ENCODE measurements at places on chromosomes 5 and 9.
A peak's percentile ranks its signal among the peaks of the same experiment; 100 is the strongest.

GRCh38 chr9:124222918-124223720 is 34.6 kb upstream of the NEK6 start:
- DNase-seq: peak; percentile 73

GRCh38 chr9:68522131-68522530 is 18.6 kb downstream of the TMEM252 start:
- DNase-seq: no peak

DNA sequence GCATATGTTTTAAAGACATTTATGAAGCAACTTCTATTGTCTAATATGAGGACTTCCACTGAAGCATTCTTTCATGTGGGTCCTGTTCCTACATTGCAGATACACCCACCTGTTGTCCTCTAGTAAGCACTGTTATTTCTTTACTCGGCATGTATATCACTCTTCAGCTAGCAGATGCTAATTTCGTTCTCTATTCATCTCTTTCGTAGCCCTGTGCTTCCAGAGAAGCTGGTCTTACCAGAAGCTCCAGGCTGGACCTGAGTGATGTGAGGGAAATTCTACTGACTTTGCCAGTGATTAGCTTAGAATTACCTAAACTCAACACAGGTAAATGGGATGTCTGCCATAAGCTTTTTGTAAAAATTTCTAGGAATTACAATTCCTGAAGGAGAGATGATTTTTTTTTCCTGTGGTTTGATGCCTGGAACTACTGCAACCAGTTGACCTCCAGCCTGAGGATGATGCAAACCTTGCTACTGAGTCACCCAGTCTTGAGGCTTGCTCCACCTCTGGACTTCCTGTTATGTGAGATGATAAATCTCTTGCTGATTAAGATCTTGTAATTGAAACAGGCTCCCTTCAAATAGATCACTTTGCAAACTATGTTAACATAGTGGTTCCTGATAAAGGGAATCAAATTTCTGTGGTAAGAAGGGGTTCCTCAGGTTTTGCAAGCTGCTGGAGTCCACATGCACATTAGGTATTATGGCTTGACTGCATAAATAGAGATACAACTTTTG is 52.2 kb upstream of the SPINK5 start:
- no peak for DNase-seq

DNA sequence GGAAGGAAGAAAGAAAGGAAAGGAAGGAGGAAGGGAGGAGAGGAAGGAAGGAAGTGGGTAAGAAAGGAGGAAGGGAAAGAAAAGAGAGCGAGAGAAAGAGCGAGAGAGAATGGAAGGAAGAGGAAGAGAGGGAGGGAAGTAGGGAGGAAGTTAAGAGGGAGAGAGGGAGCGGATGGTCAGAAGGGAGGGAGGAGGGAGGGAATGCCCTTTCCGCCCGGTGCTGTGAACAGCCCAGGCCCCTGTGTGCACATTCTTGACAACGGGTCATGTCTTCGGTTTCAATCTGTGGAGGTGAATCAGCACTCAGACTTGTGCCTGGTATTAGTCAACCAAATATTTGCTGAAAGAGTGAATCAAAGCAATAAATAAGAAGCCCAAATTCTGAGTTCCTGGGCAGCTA is 39.2 kb downstream of the PRUNE2 start:
- DNase-seq: no peak

DNA sequence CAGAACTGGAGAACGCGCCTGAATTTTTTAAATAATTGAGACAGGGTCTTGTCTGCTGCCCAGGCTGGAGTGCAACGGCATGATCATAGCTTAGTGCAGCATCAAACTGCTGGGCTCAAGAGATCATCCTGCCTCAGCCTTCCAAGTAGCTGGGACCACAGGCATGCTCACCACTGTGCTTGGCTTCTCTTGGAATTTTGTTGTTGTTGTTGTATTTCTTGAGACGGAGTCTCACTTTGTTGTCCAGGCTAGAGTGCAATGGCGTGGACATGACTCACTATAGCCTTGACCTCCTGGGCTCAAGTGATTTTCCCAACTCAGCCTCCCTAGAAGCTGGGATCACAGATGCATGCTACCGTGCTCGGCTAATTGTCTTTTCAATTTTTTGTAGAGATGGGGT is 58.4 kb upstream of the DAB2IP start:
- DNase-seq: no peak

DNA sequence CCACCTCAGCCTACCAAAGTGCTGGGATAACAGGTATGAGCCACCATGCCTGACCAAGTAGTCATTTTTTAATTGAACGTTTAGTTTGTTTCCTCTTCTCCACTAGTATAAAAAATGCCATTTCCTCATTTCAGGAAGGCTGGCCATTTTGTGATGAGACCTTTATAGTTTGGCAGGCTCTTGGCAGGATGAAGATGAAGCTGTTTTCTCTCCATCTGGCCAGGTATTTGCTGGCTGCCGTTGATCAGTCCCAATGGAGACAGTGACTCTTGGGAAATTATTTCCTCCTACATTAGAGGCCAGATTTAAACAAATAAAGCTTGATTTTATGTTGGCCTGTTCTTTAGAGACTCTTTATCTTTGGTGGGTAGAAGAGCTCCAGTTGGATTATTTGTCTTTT is 199.0 kb downstream of the ARHGAP26 start:
- no peak for DNase-seq

DNA sequence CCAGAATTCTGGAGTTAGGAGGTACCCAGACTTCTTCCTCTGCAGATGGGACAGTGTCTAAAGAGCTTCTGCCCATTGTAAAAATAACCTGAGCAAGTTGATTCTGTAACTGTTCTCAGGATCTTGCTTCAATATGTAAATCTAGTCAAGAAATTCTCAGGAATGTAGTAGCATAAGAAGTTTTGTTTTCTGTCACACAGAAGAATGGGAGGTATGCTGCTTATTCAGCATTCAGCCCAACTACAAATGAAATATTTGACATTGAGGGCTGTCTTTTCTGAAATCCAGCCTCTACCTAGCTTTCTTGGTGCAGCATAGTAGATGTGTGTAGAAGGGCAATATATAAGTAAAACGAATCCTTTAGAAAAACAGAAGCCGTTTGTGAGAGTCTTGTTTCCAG is 13.8 kb downstream of the MACIR start:
- DNase-seq: no peak

DNA sequence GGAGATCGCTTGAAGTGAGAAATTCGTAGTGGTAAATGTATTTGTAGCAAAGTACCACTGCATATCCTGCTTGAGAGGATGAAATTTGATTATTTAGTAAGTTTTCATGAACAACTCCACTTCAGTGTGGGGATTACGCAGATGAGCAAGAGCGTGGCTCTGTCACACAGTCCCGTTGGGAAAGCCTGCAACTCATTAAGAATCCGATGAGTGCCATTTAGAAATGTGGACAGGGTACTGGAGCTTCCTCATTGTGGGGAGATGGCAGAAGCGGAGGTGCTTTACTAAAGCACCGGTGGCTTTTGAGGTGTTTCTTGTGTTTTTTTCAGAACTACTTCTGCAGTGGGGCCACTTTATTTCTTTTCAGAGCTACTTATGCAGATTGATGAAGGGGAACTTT is 1.4 kb downstream of the TJP2 start:
- DNase-seq: no peak

DNA sequence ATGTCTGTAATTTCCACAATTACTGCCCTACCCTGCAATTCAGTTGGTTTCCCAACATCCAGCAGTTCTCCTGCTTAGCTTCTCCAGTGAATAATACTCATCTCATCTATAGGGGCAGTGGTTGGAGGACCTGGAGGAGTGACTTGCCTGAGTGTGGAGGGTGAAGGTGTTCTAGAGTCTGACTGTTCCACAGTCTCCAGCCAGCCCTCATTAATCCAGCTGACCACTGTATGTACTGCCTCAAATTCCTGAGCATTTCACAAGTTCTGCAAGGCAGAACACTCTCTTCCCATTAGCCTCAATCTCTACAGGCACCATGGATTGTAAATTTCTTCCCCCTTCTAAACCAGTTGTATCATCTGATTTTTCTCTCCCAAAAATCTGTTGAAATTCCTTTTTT is 147.4 kb upstream of the NFIL3 start:
- DNase-seq: no peak

- no peak for DNase-seq
Measured at GRCh38 chr9:14479163-14479560, 165.2 kb upstream of the NFIB start.

- no peak for DNase-seq
Measured at GRCh38 chr5:149039506-149039905, 23.4 kb downstream of the SH3TC2 start.

- DNase-seq: no peak
Measured at GRCh38 chr5:137158691-137159090, 340.4 kb downstream of the SPOCK1 start.

DNA sequence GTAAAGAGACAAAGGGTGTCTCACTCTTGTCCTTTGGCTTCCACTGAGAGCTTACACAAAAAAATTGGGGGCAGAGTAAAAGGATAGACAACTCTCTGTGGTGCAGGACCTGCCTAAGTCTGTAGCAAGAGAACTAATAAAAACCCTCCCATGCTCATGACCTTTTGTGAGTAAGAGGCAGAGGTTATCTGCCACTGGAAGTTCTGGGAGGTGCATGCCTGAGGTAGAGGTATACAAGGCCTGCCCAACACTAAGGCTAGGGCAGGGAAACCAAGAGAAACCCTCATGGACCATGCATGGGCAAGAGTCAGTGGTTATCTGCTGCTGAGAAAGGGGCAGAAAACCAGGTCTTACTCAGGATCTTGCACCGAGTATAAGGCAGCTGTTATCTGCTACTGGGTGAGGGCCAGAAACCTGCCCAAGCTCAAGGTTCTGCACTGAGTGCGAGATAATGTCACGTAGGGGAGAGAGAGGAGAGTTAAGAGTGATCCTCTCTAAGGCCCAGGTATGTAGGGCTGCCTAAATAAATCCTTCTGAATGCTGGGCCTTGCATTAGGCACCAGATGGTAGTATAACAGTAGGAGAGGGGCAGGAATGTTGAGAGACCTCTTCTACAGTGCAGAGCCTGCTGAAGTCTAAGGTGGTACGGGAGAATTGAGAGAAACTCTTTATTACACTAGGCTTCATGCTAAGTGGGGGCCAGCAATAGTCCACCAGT is 143.4 kb downstream of the MACROH2A1 start:
- no peak for DNase-seq

DNA sequence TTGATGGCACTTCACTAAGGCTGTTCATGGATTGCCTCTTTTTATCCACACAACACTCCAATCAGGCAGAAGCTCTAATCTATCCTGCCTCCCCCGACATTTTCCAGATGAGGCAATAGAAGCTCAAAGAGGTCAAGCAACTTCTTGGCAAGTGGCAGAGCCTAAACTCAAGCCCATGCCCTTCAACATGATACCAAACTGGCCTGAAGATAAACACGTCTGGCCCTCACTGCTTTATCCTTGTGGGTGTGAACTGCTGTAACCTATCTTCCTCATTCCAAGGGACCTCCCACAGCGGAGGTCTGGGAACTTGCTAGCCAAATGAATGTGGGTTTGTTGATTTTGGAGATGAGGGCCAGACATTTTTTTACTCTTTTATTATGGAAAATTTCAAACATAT is 9.5 kb downstream of the SLC35A4 start:
- DNase-seq: no peak

- no peak for DNase-seq
Measured at GRCh38 chr9:99516657-99517049, 294.6 kb downstream of the SEC61B start.

DNA sequence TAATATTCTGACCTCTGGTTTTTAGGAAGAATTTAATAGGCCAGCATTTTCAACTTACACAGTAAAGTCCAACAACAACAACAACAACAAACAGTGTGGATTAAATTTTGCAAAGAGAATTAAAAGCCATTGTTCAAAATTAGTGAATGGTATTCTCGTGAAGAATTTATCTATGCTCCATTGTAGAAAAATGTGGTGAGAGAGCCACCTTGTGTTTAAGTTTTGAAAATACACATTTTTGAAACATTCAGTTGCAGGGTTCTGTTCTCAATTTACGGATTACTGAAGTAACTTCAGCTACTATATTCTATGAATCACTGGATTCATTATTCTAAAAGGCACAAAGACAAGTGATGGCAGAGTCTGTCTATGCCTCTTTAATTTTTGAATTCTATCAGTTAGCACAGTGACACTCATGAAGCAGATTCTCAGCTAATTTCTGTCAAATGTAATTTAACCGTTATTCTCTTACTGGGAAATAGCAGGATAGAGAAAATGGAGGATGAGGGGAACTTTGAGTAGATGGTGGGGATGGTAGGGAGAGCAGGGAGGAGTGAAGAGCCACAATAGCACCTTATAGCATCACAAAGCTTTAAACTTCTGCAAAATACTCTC is 11.0 kb downstream of the CCDC152 start:
- DNase-seq: peak; percentile 22

DNA sequence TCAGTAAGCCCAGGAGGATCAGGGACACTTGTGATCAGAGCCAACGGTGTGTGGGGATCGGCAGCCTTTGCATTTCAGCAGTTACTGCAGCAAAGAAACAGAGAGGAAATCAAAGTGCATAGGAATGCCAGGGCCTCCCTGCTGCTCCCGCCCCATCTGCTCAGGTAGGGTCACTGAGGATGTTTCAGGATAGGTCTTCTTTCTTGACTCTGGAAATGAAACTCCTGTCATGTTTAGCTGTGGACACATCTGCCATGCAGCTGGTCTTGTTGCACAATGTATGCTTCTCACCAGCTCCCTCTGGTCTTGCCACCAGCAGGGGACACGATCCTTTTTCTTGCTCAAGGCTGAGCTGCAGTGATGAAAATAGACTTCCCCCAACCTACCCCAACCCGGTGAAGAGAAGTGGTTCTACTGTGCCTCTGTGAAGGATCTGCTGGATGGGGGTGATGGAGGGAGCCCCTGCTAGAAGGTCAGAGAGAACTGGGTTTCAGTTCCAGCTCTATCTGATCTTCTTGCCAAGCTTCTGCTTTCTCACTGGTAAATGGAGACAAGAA is 185.2 kb upstream of the KLF4 start:
- no peak for DNase-seq

DNA sequence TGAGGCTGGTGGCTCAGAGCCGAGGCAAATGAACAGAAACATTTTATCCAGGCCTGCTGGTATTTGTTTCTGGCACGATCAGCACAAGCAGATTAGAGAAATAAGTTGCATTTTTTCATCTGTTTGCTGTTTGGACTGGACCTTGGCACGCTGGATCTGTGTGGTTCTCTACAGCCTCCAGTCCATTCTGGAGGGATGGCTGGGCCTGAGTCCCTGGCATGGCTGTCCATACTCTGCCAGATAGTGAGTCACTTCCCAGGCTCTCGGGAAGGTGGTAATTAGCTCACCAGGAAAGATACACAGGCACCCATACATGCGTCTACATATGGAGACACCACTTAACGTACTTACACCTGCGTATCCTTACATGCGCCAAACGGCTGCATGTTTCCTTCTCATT is 78.6 kb downstream of the SPRY4 start:
- no peak for DNase-seq

GRCh38 chr5:98364549-98364948 is 408.9 kb upstream of the RGMB start:
- DNase-seq: no peak

DNA sequence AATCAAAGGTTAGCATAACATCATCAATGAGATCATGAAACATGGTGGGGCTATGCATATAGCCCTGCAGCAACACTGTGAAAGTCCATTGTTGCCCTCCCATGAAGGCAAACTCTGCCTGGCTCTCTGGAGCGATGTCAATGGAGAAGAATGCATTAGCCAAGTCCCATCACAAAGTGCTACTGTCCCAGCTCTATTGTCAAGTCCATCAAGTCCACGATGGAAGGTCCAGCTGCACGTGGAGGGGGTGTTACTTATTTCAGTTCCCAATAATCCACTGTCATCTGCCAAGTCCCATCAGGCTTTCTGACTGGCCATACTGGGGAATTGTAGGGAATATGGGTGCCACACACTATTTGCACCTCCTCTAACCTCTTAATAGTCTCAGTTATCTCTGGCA is 10.8 kb downstream of the DMAC1 start:
- DNase-seq: no peak

- no peak for DNase-seq
Measured at GRCh38 chr9:123727332-123727731, 202.6 kb downstream of the DENND1A start.

GRCh38 chr5:59893429-59894227 is at the start of gene PDE4D:
TSS of gene PDE4D (minus strand) at chr5:59893726.
- DNase-seq: no peak
